ENCODE measurements at places on chromosomes 16 and 17.

DNA sequence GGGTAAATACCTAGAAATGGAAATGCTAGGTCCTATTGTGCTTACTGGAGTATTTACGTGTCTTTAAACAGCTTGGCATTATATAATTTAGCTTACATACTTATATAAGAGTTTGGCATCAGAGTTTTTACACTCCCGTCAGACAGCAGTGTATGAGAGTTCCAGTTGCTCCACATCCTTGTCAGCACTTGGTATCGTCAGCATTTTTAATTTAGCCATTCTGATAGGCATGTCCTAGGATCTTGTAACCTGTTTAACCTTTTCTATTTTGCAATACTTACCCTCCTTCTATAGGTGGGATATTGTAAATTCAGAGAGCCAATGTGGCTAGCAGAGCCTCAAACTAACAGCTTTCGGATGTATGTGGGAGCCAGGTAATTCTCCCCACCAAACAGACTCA, 228.3 kb upstream of the EEF2KMT start:
- DNase-seq = no peak

GRCh38 chr17:10447026-10447931, 22.1 kb downstream of the MYH4 start:
- DNase-seq = no peak

DNA sequence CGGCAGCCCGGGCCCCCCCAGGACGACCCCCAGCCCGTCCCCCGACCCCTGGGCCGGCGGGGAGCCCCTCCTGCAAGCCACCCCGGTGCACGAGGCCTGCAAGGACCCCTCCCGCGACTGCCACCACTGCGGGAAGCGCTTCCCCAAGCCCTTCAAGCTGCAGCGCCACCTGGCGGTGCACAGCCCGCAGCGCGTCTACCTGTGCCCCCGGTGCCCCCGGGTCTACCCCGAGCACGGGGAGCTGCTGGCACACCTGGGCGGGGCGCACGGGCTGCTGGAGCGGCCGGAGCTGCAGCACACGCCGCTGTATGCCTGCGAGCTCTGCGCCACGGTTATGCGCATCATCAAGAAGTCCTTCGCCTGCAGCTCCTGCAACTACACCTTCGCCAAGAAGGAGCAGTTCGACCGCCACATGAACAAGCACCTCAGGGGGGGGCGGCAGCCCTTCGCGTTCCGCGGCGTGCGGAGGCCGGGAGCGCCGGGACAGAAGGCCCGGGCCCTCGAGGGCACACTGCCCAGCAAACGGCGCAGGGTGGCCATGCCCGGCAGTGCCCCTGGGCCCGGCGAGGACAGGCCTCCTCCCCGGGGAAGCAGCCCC, 15.6 kb upstream of the ZFPM1 start:
- DNase-seq = peak; percentile 27

DNA sequence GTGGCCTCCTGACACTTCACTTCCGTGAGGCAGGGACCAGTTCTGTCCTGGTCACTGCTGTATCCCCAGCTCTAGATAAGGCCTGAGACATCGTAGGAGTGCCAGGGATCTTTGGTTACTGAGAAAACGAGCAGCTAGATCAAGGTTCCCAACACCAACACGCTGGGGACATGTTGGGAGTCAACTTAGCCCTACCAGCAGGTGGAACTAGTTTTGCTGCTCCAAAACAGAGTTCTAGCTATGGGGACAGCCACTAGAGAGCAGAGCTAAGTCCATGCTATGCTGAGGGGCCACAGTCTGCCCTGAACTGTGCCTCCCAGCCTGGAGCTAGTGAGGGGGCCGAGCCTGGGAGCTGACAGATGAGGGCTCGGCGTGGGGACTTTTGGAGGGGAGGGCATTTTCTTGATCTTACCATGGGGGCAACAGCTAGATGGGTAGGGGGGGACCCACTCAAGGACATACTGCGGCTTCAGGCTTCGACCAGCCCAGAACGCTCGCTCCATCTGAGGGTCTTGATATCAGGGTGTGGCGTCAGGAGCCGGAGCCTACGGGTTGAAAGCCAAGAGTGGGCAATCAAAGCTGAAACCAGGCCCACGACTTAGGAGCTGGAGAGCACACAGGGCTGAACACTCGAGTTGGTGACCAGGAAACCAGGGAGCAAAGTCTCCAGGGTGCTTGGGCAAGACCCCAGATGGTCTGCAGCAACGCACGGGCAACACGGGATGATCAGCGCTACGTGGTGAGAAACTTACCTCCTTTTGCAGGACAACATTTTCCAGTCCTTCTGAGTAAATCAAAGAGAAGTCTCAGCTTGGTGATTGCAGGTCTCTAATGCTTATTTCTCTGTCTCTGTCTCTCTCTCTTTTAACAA, 13.4 kb downstream of the SNX20 start:
- no peak for DNase-seq

GRCh38 chr17:11553135-11553534, 45.1 kb upstream of the DNAH9 start:
- DNase-seq = no peak

DNA sequence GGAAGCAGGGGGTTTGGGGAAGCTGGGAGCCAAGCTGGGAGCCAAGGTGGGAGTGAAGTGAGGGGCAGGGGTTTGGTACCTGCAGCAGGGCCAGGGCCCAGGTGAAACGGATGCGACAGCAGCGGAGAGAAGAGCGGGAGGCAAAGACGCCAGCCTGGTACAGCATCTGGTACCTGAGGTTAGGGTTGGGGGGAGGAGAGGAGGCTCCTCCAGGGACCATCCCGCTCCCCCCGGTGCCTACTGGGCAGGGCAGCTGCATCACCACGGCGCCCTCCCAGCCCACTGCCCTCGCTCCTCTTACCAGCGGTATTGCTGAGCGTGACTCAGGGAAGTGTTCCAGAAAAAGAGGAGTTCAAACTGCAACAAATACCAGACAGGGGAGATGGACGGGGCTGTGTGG, 9.8 kb downstream of the CLN3 start:
- DNase-seq = no peak

DNA sequence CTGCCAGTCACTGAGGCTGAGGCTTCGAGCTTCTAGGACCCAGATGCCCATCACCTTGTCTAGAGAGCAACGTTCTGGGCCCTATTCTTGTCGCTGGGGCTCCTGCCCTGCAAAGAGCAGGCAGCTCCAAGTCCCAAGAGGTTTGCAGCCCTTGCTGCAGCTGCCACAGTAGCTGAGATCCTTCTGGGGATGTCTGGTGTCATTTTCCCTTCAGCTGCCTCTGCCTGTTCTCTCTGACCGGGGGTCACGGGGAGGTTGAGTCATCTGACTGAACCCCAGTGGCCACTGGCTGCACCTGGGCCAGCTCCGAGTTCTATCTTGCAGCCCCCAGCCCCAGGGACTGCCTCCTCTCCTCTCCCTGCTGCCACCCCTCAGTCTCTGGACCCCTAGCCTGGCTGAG, 4.9 kb downstream of the WSCD1 start:
- no peak for DNase-seq

- DNase-seq = no peak
Observed at GRCh38 chr17:80605326-80606066, 60.9 kb downstream of the RPTOR start.
